NB4 (cell line): ENCODE measurements at places on chromosomes 11 and 22.

DNA sequence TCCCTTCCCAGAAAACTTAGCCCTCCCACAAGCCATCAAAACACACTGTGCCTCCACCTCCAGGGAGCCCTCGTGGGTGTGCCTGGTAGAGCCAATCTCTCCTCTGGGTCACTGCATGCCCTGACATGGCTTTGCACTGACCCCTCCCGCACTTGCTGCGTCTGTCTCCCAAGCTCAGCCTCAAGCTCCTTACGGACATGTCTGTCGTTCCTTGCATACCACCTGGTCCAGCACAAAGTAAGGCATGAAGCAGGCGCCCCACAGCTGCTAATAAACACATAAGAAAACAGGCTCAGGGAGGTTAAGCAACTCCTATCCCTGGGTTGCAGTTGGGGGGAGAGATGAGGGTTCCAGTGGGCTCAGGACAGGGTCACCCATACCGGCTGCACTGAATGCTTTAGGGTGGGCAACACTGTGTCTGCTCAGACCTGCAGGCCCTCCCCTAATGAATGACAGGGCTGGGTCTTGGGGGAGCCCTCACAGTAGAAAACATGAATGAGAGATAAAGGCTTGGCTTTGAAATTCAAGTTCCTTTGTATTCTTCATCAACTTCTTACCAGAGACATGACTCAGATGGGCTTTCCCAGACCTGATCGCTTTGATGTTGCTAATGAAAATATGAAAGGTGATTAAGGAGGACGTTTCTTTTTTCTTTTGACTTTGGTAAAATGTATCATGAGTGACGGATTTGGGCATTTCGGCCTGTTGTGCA, 38.0 kb downstream of the PHF21B start:
- no peak for DNase-seq

- no peak for DNase-seq
Observed at GRCh38 chr22:30335236-30335635, 8.5 kb upstream of the TBC1D10A start.

DNA sequence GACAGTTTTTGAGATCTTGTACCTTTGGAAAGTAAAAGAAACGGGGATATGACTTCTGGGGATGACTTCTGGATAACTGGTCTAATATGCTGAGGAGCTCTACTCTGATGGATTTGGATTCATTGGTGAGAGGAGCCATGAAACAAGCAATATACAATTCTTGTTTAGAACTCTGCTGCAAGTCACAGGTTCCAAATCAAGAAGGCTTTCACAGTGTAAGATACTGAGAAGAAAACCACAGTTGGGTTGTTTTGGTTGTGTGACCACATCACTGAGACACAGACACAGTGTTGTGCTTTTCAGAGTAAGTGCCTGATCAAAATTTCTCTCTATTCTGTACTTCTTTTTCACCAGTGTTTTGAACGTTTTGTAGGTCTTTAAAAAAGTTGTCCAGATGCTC, 13.1 kb upstream of the UCP2 start:
- DNase-seq, result no peak

DNA sequence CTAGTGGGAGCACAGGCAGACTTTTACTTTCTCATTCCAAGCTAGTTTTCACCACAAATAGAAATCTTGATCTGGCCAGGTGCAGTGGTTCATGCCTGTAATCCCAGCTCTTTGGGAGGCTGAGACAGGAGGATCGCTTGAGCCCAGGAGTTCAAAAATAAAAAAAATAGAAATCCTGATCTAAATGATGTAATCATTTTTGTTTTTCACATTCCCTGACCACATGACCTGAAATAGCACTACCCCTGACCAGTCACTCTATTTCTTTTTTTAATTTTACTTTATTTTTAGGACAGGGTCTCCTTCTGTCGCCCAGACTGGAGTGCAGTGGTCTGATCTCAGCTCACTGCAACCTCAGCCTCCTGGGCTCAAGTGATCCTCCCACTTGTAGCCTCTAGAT, 2.3 kb upstream of the TCN2 start:
- DNase-seq, result no peak

GRCh38 chr11:58921778-58922390, 17.4 kb upstream of the GLYATL1 start:
- DNase-seq, result no peak

DNA sequence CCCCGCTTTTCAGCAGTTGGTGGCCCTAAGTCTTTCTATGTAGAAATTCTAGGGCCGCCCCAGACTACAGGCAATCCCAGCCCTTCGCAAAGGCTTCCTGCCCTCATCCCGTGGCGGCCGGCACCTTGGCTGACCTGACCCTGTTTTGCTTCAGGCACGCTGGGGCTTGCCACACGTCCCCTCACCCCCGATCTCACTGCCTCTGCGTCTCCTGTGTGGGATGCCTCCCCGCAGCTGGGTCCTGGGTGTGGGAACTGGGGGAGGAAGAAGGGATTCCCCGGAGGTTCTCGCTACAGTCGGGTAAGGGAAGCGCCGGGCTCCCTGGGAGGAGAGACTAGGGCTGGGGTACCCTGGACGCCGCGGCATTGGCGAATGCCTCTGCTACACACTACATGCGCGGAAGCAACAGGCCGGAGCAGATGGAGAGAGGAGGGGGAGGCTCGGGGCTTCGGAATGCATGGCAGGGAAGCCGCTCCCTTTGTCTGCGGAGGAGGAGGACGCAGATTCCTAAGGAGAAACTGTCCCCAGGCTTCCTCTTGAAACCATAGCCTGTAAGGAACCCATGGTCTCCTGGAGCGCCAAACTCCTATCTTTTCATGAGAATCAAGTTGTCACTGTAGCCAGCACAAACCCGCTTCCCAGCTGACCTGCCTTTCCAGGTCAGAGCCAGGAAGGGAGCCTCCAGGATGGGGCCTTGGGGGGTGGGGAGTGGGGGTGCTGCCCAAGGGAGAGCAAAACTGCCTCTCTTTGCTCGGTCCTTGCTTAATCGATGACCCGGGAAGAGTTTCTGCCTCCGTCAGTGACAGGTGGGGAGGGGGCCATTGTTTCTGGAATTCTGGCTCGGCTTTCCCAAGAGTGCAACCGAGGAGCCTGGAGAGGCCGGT, 1.4 kb downstream of the DTX4 start:
- DNase-seq, result peak; percentile 20

- no peak for DNase-seq
Observed at GRCh38 chr11:79309407-79309806, 131.4 kb downstream of the TENM4 start.

- no peak for DNase-seq
Observed at GRCh38 chr11:117724104-117724503, 72.9 kb downstream of the DSCAML1 start.

GRCh38 chr11:2716376-2717095, 16.7 kb upstream of the KCNQ1OT1 start:
- no peak for DNase-seq

- no peak for DNase-seq
Observed at GRCh38 chr22:31504282-31504681, 7.9 kb downstream of the SFI1 start.

GRCh38 chr11:118641397-118642019, 34.1 kb downstream of the PHLDB1 start:
- DNase-seq, result no peak

DNA sequence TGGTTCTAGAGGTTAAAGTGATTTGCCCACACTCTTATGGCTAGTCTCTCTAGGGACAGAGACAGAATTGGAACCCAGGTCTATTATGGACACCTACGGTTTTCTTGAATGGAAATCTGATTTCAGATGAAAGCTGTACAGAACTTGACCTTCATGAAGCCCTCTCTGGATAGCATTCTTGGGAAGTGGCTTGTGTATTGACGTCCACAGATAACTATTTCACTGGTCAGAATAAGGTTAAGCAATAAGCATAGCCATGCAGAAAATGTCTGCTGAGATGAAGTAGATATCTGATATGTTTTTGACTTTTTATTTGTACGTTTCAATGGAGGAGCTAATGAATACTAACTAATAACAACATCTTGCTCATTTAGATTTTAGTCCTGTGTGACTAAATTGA, 1.1 kb downstream of the TLCD5 start:
- no peak for DNase-seq

GRCh38 chr11:90288212-90288821, 65.5 kb upstream of the CHORDC1 start:
- peak; percentile 39 for DNase-seq

GRCh38 chr22:48541401-48542098, 1286.1 kb downstream of the BRD1 start:
- no peak for DNase-seq

DNA sequence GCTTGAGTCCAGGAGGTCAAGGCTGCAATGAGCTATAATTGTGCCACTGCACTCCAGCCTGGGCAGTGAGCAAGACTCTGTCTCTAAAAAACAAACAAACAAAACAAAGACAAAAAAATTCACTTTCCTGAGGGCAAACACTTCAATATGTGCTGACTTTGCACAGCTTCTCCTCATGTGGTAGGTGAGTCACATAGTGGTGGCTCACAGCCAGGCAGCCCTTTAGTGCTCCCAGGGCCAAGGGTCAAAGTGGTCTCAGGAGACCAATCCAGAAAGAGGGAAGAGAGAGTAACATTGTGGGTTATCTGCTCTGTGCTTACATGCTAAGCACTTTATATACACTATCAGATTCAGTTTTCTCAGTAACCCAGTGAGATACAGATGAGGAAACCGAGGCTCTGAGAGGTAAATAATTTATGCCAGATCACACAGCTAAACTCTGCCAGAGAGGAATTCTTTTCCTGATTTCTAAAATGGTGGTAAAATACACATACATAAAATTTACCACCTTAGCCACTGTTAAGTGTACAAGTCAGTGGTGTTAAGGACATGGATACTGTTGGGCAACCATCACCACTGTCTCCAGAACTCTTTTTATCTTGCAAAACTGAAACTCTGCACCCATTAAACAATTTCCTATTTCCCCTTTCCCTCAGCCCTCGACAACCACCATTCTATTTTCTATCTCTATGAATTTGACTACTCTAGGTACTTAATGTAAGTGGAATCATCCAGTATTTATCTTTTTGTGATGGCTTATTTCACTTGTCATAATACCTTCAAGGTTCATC, 231.7 kb upstream of the NARS2 start:
- peak; percentile 63 for DNase-seq

DNA sequence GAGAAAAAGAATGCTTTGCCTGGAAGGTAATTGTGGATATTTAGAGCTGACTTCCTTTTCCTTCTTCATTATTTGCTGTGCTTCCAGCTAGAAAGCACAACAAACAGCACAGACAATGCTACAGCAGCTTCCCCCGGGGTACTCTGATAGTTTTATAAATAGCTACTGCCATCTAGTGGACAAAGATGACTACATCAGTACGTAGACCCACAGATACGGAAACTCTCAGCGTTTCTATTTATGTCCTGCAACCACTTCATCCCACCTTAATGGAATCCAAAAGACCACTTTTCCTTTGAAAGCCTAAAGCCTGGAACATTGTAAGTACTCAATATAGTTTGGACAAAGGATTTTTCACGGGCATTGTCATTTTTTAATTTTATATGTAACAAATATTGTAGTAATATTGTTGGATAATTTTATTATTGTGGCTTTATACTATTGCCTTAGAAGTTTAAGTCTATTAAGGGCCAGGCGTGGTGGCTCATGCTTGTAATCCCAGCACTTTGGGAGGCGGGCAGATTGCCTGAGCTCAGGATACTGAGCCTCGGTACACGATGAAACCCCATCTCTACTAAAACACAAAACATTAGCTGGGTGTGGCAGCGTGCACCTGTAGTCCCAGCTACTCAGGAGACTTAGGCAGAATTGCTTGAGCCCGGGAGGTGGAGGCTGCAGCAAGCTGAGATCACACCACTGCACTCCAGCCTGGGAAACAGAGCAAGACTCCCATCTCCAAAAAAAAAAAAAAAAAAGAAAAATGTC, 7.5 kb downstream of the HSPA8 start:
- peak; percentile 88 for DNase-seq

DNA sequence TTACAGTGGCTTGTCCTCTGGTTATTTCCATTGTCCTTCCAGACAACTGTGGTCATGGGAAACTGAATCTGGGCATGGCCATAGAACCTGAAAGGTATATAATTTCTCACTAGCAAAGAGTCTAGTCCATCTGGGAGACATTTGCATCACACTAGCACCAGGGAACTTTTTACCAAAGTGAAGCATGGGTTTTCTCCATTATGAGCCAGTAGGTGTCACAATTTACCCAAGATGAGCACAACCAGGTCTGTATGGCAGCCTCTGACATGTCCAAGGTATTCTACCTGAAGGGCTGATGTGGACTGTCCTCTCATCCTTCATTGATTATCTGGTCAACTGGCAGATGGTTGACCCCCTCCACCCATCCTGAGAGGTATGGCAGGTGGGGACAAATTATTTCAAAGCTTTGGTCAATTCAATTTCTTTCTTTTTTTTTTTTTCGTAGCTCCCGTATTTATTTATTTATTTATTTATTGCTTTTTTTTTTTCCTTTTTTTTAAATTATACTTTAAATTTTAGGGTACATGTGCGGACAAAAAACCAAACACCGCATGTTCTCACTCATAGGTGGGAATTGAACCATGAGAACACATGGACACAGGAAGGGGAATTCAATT, 425.9 kb downstream of the TMEM135 start:
- DNase-seq, result peak; percentile 37

- DNase-seq, result no peak
Observed at GRCh38 chr22:33842421-33843094, 77.7 kb downstream of the LARGE1 start.

DNA sequence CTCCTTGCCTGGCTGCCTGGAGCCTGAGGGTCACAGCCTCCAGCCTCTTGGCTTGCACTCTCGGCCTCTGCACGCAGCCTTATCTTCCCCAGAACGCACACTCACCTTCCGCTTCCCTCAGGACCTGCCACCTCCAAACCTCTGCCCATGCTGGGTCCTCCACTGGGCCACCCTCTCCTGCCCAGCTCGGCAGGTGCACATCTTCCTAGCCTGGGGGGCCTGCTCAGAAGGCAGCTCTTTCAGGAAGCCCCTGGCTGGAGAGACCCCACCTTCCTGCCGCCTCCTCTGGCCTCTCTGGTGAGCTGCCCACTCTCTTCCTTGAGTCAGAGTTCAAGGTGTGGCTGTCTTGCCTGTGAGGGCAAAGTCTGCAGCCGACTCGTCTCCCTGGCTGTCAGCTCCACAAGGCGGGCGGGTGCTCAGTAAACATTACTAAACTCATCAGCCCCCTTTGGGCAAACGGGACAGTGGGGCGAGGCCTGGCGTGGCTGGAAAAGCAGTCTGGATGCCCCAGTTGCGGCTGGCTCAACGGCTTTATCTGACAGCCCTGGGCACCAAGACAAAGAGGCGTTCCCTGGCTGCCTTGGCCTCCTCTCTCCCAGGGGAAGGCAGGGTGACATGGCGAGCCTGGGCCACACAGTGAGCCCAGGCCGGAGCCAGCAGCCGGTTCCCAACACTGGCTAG, 1.7 kb upstream of the LINC01488 start:
- DNase-seq, result no peak

GRCh38 chr22:47002692-47003091, 240.2 kb downstream of the TBC1D22A start:
- DNase-seq, result no peak

GRCh38 chr22:46018859-46019258, 41.9 kb upstream of the WNT7B start:
- DNase-seq, result no peak

DNA sequence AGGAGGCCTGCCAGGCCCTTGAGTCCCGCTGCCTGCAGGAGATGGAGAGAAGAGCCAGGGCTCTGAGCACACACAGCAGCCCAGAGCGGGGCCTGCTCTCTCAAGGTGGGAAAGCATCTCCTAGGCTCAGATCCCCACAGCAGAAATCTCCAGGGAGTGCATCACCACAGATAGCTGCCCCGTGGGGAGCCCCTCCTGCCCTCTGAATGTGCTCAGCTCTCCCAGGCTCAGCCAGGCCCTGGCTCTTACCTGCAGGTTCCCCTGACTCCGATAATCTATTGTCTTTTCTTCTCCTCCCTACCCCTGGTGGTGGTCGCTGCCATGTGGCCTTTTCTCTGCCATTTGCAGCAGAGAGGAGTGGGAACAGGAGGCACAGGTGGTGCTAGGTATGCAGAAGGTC, 49.9 kb downstream of the BTG4 start:
- no peak for DNase-seq

GRCh38 chr22:38862375-38863329, 9.4 kb downstream of the CBX6 start:
- DNase-seq, result no peak
